Thoracic aorta endothelial cell (primary cell): ENCODE measurements at places on chromosomes 3 and 15. TPM values are rescaled to one million over a fixed set of nuclear protein-coding genes. Genes with fewer than 3 reads are reported as not detected.

Gene LIPH
- total RNA-seq = 0.07 and 0.40 TPM in 2 replicates

Gene MORC1
- not detected in 2 replicates for total RNA-seq

Gene NME9
- total RNA-seq = not detected in 2 replicates

Gene GOLGA8S
- under 0.01 and 0.07 TPM in 2 replicates for total RNA-seq
